ENCODE measurements at places on chromosomes 7 and 10.

GRCh38 chr7:5088906-5089305, 43.2 kb downstream of the RBAK start:
- no peak for DNase-seq

DNA sequence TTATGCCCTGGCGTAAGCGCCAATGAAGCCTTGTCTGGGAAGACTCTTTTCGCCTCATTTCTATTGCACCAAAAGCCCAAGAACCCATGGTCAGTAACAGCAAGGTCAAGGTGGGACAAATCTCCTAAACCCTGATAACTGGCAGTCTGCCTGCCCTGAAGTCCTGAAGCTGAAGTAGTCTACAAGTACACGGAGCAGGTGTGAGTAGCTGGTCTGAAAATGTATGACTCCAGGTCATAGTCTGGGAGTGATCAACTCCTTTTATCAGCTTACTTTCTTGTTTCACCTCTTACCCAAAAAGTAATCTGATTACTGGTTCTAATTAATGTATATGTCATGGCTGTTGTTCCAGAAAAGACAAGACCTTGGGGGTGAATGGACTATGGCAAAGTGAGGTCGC, 107.3 kb upstream of the EFCAB10 start:
- no peak for DNase-seq

DNA sequence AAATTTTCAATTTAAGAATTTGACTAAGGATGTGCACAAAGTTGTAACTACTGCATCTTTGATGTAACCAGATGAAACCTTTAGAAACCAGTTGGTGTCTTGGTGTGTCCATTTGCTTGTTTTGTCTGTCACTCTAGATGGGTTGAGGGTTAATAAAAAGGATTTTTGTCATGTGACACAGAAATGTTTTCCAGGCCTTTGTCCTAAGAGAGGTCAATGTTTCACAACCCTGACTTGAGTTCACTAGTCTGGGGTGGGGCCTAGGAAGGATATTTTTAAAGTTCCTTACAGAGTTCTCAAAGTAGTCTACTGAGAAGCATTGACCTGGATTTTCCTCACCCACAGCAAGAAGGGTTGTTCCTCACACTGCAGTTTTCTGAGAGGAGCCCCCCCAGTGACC, 90.3 kb downstream of the HERPUD2 start:
- no peak for DNase-seq

- DNase-seq, result no peak
Measured at GRCh38 chr7:139153832-139154231, 44.3 kb upstream of the ZC3HAV1 start.

GRCh38 chr7:11748884-11749283, 83.1 kb downstream of the THSD7A start:
- no peak for DNase-seq

GRCh38 chr7:142481548-142481947, 223.7 kb upstream of the PRSS58 start:
- no peak for DNase-seq

GRCh38 chr10:60367901-60368300, 21.8 kb downstream of the ANK3 start:
- no peak for DNase-seq

- DNase-seq, result no peak
Measured at GRCh38 chr7:105448181-105448580, 59.5 kb upstream of the SRPK2 start.

DNA sequence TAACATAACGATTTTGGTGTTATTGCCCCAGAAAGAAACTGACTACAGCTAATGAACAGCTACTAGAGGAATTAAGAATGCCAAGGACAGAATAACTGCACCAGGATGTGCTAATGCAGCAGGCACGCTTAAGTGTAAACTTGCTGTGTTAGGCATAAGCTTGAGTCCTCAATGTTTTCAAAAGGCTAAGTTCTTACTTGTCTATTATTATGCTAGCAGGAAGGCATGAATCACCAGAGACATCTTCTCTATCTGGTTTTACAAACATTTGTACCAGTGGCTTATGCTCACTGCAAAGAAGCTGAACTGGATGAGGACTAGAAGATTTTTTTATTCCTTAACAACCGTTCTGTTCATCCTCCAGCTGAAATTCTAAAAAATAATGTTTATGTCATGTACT, 1035.3 kb downstream of the NRG3 start:
- no peak for DNase-seq

DNA sequence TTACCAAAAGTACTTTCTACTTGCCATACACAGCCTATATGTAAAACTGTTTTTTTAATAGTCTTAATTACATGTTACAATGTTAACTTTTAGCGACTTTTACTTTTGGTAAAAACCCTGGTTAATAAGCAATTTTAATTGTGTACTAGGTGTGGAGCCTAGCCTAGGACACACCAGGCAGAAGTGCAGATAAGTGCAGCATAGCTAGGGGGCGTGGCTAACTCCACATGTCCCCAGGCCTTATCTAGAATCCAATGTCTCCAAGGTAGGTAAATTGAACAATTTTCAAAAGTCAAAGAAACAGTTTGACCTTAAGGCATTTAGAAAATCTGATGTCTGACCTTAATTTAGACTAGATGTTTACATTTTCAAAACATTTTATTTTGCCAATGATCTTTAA, 858.7 kb downstream of the CCSER2 start:
- no peak for DNase-seq

DNA sequence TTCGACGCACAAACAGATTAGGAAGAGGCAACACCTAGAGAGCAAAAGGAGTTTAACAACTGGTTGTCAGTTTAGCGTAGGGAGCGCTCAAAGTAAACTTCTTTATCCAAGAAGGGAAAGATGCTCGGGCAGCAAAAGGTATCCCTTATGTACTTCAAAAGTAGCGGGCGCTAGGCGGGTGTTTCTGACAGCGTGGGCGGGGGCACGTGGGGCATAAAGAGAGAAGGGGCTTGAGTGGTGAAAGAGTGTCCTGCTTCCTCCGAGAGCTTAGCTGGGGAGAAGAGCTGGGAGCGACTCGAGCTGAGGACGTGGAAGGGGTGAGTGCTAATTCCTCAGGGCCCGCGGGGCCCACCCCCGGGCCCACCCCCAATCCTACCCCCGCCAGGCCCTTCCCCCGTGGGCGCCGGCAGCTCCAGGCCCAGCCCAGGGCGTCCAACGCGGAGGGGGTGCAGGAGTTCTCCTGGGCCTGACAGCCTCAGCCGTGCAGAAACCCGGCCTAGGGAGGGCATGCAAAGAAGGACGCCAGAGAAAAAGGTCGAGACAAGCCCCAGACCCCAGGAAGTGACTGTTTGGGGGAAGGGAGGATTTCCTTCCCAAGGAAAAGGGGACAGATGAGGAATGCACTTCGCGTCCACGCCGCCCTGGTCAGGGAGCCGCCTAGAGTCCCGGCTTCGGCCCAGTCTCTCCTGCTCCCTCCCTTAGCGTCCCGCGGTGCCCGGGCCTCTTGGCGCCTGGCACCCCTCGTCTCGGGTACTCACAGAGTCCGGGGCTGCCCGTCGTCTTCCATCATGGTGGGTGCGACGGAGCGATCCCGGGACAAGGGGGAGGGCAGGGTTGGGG, 868 bp downstream of the TIAL1 start:
- peak; percentile 55 for DNase-seq

GRCh38 chr10:44280226-44281014, 104.5 kb downstream of the CXCL12 start:
- no peak for DNase-seq
